ENCODE measurements at places on chromosomes 12 and 14. TPM values are rescaled to one million over a fixed set of nuclear protein-coding genes. Genes with fewer than 3 reads are reported as not detected.

The ANKS1B gene
- total RNA-seq: 0.55 TPM

The MUCL1 gene
- not detected for total RNA-seq

The C1S gene
- total RNA-seq: 39.8 TPM

The CYP46A1 gene
- total RNA-seq: 0.12 TPM

The C12orf50 gene
- not detected for total RNA-seq

The COX8C gene
- total RNA-seq: not detected

The GALNT16 gene
- total RNA-seq: 4.8 TPM

The DTX1 gene
- 2.8 TPM for total RNA-seq

The PPM1H gene
- total RNA-seq: 9.2 TPM

The RNU4-1 gene
- total RNA-seq: under 0.01 TPM

The SLC5A8 gene
- total RNA-seq: not detected

GRCh38 chr12:100251917-100252316 is 15.0 kb downstream of the DEPDC4 start:
- DNase-seq: no peak

- no peak for DNase-seq
Measured at GRCh38 chr12:4107911-4108697, 165.5 kb upstream of the CCND2 start.

GRCh38 chr12:77108707-77109106 is 43.3 kb upstream of the E2F7 start:
- DNase-seq: no peak

DNA sequence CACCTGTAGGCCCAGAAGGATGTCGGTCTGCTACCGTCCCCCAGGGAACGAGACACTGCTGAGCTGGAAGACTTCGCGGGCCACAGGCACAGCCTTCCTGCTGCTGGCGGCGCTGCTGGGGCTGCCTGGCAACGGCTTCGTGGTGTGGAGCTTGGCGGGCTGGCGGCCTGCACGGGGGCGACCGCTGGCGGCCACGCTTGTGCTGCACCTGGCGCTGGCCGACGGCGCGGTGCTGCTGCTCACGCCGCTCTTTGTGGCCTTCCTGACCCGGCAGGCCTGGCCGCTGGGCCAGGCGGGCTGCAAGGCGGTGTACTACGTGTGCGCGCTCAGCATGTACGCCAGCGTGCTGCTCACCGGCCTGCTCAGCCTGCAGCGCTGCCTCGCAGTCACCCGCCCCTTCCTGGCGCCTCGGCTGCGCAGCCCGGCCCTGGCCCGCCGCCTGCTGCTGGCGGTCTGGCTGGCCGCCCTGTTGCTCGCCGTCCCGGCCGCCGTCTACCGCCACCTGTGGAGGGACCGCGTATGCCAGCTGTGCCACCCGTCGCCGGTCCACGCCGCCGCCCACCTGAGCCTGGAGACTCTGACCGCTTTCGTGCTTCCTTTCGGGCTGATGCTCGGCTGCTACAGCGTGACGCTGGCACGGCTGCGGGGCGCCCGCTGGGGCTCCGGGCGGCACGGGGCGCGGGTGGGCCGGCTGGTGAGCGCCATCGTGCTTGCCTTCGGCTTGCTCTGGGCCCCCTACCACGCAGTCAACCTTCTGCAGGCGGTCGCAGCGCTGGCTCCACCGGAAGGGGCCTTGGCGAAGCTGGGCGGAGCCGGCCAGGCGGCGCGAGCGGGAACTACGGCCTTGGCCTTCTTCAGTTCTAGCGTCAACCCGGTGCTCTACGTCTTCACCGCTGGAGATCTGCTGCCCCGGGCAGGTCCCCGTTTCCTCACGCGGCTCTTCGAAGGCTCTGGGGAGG is at the start of gene LTB4R:
Gene LTB4R (plus strand): TSS at position 857 of the 959 bp plus-strand sequence. CDS start 4,150 bp downstream, outside the sequence.
- no peak for DNase-seq

DNA sequence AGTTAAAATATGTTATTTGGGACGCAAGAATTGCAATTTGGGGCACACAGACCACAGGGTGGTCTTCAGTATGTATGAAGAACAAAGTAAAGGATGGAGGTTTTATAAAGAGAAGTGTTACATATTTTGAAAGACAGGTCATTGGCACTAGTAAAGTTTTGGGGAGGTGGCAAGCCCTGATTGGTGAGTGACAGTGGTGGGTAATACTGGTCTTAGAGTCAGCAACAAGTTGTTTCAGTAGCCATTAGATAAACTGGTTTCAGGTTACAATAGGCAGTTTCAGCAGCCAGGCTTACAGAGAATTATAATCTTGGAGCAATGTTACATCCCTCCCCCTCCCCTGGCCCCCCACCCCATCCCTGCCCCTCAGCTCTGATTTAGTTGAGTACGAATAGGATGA is 17.5 kb downstream of the MARK3 start:
- DNase-seq: no peak

DNA sequence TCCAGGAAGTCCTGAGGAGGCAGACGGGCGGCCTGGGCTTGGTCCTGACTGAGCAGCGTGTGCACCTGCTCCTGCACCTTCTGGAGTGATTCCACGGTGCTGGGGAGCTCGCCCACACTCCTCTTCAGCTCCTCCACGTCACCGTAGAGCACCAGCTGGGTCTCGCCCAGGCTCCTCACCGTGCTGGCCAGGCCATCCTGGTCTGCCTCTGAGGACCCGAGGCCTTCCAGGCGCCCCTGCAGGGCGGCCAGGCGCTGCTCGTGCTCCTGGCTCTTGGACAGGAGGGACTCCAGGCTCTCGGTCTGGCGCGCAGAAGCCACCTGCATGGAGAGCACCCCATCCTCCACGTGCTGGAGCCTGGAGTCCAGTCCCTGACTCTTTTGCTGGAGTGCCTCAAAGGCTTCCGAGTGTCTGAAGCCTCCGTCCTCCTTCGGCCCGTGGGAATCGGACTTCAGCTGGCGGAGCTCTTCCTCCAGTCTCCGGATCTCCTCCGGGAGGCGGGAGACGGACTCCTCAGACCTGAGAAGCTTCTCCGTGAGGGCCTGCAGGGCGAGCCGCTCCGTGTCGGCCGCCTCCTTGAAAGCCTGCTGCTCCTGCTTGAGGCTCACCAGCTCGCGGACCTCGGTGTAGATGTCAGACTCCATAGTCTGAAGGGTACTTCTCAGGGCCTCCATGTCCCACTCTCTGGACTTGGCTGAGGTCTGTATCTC is 8.4 kb downstream of the CKAP4 start:
- no peak for DNase-seq

DNA sequence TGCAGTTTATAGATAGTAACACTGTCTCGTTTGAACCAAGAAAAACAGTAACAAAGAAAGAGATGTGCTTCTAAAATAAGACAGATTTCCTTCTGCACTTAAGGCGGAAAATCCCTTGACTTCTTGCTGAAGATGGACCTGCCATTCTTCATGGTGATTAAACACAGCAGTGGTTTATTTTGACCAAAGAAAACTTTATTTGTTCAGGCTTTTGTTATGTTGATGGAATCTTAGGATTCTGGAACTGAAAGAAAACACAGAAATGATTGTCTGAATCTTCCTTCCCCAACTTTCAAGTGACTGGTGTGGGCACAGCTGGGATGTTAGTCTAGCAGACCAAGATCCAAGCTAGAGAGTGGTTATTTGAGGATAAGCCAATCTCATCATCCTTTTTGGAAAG is 72.2 kb downstream of the DACT1 start:
- no peak for DNase-seq

- no peak for DNase-seq
Measured at GRCh38 chr14:100313464-100314230, 7.4 kb upstream of the SLC25A29 start.

DNA sequence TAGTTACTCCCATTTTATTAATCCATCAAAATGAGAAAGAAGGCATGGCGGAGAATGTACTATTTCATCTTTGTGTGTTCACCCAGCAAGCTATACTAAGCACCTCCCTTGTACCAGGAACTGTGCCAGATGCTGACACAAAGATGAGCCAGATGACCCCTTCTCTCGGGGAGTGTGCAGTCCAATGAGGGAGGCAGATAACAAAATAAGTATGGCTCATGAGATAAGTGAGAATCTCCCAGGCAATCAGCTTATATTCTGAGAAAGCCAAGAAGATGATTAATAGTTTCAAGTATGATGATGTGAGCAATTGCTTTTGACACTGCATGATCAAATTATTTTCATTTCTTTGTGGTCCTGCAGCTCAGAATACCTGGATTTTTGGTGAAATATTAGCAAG is 1.3 kb upstream of the TMEM233 start:
- DNase-seq: peak; percentile 53

- DNase-seq: no peak
Measured at GRCh38 chr14:40758076-40758475, 848.6 kb upstream of the LRFN5 start.

GRCh38 chr12:78880078-78880477 is 15.5 kb downstream of the SYT1 start:
- DNase-seq: peak; percentile 37

DNA sequence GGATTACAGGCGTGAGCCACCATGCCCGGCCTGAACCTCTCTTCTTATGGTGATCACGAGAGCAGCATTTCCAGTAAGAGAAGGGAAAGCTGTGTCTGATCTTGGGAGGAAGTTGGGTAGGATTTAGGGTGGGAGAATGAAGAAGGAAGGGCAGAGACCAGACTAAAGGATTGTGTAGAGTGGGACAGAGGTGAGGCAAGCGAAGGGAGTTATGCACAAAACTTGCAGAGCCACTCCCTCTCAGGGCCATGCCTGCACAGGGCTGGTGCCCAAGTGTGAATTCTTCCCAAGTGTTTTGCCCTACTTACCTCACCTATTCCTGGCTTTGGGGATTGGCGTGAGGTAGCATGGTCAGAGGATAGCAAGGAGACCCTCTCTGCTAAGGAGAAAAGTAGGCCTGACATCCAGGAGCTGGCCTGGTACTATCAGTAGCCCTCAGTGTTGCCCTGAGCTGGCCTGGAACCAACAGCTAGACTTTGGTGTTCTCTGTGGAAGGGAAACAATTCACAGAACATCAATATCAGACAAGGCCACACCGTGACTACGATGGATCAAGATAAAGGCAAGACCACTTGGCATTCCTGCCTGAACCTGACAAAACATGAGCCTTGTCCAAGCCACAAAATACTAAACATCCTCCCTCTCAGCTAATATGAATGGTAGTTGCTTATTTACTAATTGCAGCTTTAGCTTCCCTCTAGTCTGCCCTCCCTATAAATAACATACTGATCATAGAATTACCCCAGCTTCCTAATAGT is 201.0 kb upstream of the AMIGO2 start:
- no peak for DNase-seq

DNA sequence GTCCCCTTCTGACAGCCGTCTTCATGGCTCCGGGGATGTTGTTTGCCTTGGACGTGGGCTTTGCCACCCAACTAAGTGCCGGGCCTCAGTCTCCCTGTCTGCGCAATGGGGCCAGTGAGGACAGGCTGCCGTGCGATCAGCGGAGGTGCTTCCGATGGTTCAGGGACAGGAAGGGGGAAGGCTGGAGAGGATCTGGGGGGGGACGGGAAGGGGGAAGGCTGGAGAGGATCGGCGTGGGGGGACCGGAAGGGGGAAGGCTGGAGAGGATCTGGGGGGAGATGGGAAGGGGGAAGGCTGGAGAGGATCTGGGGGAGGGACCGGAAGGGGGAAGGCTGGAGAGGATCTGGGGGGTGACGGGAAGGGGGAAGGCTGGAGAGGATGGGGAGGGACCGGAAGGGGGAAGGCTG is 3.4 kb downstream of the MMP17 start:
- peak; percentile 50 for DNase-seq

GRCh38 chr12:120538281-120539156 is 4.4 kb downstream of the RNF10 start:
- peak; percentile 77 for DNase-seq

- no peak for DNase-seq
Measured at GRCh38 chr12:47995981-47996401, 8.3 kb downstream of the COL2A1 start.

DNA sequence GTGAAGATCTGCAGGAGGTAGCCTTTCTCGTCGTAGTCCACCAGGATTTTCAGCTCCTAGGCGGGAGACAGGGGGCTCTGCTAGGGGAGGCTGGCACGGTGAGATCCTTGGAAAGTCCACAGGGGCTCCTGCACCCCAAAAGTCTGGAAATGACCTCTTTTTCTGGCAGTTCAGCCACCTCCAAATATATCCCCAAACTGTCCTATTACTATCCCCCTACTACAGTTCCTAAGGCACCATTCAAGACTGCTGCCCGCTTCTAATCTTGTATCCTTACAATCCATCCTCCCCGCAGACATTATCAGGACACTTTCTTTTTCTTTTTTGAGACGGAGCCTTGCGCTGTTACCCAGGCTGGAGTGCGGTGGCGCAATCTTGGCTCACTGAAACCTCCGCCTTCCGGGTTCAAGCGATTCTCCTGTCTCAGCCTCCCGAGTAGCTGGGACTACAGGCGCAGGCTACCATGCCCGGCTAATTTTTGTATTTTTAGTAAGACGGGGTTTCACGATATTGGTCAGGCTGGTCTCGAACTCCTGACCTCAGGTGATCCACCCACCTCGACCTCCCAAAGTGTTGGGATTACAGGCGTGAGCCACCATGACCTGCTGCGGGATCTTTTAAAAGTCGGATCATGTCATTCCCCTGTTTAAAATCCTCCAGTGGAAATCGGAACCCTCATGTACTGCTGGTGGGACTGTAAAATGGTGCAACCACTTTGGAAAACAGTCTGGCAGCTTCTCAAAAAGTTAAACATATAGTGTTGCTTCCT is 18.5 kb downstream of the HPD start:
- no peak for DNase-seq

- DNase-seq: no peak
Measured at GRCh38 chr14:91364524-91365270, 52.9 kb downstream of the CCDC88C start.

DNA sequence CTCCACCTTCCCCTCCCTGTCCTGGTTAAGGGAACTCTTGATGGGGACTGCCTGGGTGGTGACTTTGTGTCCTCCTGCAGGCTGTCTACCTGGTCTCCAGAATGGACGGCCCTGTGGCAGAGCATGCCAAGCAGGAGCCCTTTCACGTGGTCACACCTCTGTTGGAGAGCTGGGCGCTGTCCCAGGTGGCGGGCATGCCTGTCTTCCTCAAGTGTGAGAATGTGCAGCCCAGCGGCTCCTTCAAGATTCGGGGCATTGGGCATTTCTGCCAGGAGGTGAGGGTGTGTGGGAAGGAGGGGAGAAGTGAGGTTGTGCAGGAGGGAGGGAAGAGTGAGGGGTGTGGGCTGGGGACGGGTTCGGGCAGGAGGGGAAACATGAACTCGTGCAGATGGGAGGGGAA is 5.7 kb downstream of the SDSL start:
- no peak for DNase-seq
